ENCODE measurements at places on chromosomes 7 and 10.
A peak's percentile ranks its signal among the peaks of the same experiment; 100 is the strongest.

- DNase-seq, result no peak
Measured at GRCh38 chr7:82166260-82167015, 277.1 kb downstream of the CACNA2D1 start.

- no peak for DNase-seq
Measured at GRCh38 chr10:64096941-64097340, 575.7 kb downstream of the REEP3 start.

GRCh38 chr10:78777466-78777865 is 291.3 kb upstream of the ZMIZ1 start:
- DNase-seq, result peak; percentile 57

- DNase-seq, result no peak
Measured at GRCh38 chr10:33674491-33674890, 340.0 kb upstream of the NRP1 start.

- DNase-seq, result no peak
Measured at GRCh38 chr7:75963381-75963995, 30.9 kb downstream of the TMEM120A start.

DNA sequence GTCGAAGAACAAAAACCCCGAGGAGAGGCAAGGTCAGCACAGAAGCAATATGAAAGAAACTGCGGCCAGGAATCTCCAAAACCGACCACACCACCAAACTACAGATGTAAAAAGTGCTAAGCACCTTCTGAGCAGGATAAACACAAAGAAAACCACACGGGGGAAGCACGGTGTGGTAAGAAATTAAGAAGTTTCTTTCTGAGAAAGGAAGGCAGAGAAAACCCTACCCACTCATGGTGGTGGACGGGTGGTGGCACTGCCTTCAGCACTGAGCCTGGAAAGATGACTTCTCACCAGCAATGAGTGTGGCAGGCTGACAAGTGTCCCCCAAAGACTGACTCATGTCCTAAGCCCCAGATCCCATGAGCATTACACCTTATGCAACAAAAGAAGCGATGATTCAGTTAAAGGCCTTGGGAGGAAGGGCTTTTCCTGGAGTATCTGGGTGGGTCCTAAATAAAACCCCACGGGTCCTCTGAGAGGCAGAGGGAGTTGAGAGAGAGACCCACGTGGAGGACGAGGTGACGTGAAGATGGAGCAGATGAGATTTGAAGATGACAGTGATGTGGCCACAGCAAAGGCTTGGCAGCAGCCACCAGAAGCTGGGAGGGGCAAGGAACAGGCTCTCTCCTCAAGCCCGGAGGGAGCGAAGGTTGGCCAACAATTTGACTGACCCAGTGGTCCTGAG is 124.9 kb downstream of the DLG5 start:
- DNase-seq, result peak; percentile 52

- DNase-seq, result no peak
Measured at GRCh38 chr7:134457210-134457609, 1.7 kb downstream of the AKR1B1 start.

DNA sequence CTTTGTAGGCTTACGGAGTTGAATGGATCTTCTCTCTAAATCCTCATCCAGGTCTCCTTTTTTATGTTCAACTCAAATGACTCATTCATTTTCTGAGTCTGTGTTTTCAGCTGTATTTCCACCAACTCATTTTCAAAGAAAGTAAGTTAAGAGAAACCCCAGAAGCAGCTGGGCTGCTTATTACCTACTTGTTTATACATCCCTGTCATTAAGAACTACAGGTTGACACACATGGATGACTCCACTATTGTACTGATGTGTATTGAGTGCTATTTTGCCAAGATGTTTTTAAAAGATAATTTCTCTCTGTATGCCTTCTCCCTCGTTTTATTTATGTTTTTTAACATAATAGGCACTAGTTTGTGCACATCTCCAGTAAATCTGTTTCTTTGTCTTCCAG is 41.9 kb downstream of the DGKI start:
- DNase-seq, result peak; percentile 55

GRCh38 chr10:541750-542371 is 147.6 kb downstream of the DIP2C start:
- no peak for DNase-seq

DNA sequence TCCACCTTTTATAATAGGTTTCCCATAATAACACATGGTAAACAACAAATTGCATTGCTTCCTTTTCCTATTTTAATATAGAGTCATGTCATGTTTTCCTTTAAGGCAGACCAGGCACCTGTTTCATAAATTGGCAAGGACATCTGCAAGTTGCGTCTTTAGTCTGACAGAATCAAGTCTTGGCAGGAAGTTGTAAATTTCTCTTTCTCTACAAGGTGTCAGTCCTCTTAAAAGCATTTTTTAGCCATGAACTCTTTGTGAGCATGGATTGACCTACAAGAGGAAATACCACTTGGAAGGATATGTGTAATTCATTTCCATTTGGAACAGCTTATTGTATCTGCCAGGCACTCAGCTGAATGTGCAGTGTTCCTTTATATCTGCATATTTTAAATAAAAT is 176.8 kb downstream of the PRKG1 start:
- DNase-seq, result no peak

GRCh38 chr7:80517282-80517747 is 5.5 kb upstream of the GNAT3 start:
- no peak for DNase-seq

DNA sequence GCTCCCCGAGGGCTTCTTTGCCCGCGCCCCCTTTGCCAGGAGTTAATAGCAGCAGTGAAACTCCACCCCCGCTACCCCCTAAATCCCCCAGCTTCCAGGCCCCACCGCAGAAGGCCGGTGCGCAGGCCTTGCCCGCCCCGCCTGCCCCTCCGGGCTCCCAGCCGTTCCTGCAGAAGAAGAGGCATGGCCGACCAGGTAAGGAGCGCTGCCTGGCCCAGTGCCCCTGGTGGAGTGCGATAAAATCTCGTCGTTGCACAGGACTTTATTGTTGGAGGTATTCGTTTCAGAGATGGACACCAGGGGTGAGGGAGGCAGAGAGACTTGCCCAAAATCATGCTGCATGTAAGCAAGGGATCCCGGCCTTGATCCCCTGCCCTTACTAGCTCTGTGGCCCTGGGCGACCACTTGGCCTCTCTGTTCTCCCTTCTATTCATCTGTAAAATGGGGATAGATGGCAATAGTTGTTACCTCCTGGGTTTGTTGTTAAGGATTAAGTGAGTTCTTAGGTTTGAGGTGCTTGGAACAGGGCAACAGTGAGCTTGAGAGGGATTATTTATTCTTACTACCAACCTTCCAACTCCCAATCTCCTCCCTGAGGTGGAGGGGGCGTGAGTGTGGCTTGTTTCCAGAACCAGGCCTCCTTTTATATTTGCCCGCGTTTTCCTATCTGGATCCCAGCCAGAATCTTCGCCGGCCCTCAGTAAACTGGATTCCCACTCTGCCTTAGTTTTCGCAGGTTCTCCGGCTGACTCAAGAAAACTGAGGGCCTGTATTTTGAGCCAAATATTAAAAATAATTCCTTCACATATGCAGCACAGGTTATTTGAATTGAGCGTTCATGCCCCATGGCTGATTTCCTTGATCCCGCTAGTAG is 78.3 kb downstream of the WIPF3 start:
- DNase-seq, result no peak

DNA sequence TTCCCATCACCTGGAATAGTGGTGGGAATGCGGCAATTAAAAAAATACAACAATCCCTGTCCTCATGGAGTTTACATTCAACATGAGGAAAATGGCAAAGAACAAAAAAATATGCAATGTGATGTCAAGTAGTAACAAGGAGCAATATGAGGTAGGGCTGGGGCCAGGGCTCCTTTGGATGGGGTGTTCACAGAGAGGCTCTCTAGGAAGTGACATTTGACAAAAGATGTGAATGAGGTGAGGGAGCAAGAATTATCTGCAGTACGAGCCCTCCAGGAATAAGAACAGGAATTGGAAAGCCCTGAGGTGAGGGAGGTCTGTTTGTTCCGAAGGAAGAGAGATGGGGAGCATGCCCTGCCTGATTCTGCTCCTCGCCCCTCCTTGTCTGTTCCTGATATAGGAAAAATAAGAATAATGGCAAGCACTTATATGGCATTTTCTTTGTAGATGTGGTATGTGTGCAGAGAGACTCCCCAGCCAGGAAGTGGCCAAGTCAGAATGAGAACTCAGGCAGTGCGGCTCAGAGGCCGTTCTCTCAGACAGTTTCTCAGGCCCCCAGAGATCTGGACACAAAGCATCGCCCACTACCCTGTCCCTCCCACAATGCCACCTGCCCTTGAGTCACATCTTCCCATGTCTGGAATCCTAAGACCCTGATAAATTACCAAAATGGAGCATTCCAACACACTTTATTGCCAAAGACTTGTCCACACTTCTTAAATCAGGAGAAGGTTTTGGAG is 105.6 kb downstream of the APBB1IP start:
- DNase-seq, result no peak

- DNase-seq, result no peak
Measured at GRCh38 chr7:7921830-7922229, 46.8 kb upstream of the GLCCI1 start.

DNA sequence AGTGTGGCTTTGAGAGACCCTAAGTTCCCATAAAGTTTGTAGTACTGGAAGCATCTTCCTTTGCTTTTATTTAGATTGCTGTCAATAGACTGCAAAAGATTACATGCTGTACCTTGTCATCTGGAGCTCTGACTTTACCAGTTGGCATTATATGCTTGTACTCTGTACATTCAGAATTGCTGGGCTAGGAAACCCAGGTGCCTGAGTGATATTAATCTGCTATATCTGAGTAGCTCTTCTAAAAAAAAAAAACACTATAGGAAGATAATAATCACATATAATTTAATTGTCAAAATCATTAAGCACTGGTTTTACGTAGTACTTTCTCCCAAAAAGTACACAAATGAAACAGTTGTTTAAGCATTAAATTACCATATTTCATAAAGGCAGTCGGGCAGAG is 12.3 kb downstream of the GATA3 start:
- no peak for DNase-seq

DNA sequence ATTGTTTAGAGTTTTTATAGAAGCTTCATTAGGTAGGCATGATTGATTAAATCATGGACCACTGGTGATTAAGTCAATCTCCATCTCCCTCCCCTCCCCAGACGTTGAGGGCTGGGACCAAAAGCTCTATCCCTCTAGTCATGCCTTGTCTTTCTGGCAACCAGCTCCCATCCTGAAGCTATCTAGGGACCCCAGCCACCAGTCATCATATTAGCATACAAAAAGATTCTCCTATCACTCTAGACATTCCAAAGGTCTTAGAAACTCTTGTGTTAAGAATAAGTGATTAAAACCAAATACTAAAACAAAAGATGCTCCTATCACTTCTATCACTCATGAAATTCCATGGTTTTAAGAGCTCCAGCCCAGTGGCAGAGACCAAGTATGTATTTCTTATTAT is 178.2 kb downstream of the RAPGEF5 start:
- DNase-seq, result no peak

DNA sequence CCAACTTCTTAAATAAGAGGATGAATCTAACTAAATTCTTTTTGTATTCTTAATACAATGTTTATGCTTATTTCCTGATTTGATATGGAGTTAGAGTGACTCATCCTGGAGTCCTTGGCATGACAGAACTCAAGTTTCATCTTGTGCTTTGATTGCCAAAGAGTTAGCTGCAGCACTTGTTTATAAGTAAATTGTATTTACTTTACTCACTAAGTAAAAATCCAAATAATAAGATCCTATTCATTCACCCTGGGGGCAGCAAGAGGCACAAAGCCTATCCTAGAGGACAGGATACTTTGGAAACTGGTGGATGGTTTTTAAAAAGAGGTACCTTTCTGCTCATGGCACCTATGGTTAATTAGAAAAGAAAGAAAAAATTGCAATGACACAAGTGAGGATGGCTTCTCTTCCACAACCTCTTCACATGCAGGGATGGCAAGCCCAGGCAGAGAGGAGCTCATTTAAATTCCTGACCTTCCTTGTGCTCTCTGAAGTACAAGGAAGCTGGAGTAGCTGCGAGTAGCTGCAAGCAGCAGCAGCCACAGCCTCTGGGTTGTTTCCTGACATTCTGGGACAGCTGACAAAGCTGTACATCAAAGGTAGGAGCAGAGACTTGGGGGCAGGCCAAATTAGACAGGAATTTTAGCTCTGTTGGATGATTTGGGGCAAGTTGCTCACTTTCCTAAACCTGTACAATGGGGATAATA is 28.5 kb upstream of the CROT start:
- DNase-seq, result peak; percentile 99
